CD4-positive, alpha-beta T cell treated with Interleukin-12 subunit alpha and Interleukin-12 subunit beta, for 1 hour (primary cell): ENCODE measurements at places on chromosomes 2 and 18.
A peak's percentile ranks its signal among the peaks of the same experiment; 100 is the strongest.

DNA sequence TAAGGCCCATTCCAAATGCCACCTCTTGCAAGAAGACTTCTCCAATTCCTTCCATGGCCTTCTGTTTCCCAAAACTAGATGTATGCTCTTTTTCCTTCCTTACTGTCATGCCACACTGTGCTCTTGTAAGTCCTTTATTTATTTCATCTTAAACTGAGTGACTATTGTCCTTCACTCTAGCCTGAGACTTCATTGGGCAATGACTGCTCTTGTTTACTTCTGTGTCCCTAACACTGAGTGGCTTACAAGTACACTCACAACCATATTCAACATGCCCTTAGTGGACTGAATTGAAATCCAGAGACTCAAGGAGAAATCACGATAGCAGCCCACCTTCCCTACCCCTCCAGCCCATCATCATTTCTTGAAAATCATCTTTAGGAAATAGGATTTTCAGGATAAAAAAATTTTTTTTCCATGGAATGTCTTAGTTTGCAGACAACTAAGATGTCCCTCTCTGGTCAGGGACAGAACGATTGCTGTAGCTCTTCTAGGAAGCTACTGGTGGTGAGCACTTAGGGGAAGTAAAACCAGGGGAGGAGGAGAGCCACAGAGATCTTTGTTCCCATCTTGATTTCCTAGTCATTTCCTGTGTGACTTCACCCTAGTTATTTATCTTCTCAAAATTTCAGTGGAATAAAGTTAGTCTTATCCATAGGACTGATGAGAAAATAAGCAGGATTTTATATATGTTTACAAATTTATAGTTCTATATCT, 80.7 kb downstream of the CYRIA start:
- DNase-seq: no peak

- DNase-seq: no peak
Measured at GRCh38 chr2:186427970-186428369, 58.1 kb upstream of the ZC3H15 start.

DNA sequence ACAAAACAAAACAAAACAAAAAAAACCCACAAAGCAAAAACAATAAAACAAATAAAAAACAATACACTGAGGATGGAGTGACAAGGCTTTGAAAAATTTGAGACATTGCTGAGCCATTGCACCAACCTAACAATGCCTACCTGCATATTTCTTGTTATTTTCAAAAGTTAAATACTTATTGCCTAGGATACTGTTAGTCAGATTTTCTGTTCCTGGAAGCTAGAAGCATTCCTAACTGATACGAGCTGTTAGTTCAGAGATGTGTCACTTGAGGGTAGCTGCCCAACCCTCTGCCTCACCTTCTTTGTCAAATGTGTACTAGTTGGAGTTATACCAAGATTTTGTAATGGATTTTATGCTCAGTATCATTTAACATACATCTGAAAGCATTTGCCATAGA, 187.2 kb downstream of the TXNL1 start:
- no peak for DNase-seq

- DNase-seq: peak; percentile 64
Measured at GRCh38 chr2:27074738-27075565, 3.5 kb upstream of the EMILIN1 start.

DNA sequence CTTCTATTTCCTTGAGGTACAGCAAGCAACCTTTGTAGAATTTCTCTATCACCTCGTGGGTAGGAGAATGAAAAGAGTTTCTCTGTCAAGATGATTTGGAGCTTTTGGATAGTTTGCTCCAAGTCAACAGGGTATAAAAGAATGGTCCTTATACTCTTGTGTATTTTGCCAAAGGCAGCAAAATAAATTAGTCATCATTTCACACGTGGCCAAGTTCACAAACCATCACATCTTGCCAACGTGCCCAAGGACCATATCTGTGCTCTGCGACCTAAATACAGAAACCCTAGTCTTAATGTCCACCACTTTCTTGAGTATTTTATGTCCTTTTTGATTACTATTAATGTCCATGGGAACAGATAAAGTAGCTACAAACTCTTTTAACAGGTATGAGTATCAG, 262.9 kb downstream of the AFF3 start:
- DNase-seq: no peak

- DNase-seq: no peak
Measured at GRCh38 chr18:77708826-77709506, 459.3 kb downstream of the GALR1 start.
